Stimulated activated CD4-positive, alpha-beta T cell treated with anti-CD3 and anti-CD28 coated beads, Interleukin-12 subunit alpha, Interleukin-12 subunit beta, amount 100 ng/mL, for 24 hours (primary cell): ENCODE measurements at places on chromosomes 7 and 10.

DNA sequence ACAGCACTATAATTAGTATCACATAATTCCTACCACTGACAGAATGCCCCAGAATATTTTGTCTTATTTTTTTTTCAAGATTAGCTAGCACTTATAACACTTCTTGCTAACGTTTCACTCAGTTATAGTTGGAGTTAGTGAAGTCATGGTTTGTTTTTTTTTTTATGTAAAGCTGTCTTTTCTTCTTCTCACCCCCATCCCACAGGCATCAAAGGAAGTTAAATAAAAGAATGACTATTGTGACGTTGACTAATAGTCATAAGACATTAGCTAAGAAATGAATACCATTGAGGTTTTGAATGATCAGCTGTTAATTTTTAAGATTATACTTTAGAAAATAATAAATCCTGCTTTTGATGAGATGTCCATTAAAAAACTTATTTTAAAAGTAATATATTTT, 498.3 kb downstream of the GFRA1 start:
- DNase-seq = no peak

GRCh38 chr7:102823390-102824119, 74.8 kb downstream of the FAM185A start:
- no peak for DNase-seq

- DNase-seq = no peak
These were observed 84.1 kb downstream of the SNX10 start for GRCh38 chr7:26375726-26376174.

DNA sequence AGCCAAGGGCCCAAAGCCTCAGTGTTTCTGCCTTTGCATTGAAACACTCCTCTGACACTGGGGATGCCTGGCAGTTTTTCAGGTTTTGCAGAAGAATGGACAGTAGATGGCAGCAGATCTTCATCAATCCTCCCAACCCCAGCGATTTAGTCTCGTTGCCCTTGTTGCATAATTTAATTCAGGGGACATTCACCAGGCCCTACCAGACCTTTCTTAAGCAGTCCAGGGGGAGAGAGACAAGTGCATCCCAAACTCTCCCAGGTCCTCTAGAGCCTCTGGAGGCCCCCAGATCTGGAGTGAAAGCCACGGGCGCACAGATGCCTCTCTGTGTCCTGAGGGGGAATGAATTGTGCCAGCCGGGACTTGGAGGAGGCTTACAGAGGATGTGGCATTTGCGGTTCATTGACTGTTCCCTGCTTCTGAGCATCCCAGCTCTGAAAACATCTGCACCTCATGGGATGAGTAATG, 29.6 kb downstream of the MINDY4 start:
- DNase-seq = no peak

DNA sequence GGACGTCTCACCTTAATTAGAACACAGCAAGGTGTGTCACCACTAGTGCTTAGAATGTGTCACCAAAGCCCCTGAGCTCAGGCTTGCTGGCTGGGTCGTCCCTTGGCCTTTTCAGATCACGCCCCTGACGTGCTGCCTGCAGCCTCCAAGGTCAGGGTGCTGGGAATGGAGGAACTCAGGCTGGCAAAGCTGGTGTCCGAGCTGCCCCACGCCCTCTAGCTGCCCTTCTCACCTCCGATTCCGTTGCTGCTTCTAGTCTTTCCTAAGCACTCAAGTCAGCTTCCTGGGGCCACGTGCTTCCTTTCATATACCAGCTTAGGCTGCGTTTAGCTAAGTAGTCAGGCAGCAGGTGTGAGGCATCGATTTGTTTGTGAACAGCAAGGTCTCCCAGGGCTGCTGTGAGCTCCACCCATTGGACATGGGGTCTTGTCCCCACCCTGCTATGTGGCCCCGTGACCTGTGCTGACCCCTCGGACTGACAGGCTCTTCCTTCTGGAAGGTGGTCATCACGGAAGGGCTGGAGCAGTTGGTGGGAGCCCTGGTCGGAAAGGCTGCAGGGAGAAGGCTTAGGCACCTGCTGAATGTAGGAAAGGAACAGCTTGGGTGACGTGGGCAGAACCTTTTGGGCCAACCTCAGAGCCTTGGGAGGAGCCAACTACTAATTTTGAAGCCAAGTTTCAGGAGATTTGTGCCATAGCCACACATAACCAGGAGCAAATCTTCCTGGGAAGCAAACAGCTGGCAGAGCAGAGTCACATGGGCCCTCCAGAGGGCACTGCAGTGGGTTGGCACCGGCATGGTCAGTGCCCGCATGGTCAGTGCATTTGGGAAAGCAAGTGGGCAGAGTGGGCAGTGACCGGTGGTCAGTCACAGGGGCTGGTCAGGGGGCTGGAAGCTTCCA, 28.8 kb downstream of the VIPR2 start:
- DNase-seq = no peak

GRCh38 chr10:86718556-86718955, 37.9 kb upstream of the BMPR1A start:
- DNase-seq = no peak

DNA sequence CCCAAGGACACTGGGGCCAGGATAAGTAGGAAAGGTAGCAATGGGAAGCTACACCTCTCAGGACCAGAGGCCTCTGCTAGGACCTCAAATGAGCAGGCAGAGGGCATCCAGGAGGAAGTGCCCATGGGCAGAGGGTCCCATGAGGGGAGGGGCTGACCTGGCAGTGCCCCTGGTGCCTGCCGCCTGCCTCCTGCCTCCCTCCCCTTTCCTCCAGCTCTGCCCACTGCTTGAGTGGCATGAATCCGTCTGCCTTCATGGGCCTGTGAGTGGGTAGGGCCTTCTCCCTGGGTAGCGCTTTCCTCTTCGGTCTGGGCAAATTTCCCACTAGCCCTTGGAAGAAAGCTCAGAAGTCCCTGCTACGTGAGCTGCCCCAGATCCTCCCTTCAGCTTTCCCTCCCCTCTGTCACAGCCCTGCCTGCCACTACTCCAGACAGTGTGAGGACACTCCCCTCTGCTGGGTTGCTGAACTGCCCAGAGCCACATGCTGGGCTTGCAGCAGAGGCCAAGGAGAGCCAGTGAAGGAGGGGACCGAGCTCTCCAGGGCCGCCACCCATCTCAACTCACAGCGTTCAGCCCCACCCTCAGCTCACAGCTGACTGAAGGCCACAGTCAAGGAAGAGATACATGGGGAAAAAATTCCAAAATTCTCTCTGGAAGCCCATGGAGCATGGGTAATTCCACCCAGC, 141.4 kb downstream of the ARHGAP22 start:
- DNase-seq = no peak

DNA sequence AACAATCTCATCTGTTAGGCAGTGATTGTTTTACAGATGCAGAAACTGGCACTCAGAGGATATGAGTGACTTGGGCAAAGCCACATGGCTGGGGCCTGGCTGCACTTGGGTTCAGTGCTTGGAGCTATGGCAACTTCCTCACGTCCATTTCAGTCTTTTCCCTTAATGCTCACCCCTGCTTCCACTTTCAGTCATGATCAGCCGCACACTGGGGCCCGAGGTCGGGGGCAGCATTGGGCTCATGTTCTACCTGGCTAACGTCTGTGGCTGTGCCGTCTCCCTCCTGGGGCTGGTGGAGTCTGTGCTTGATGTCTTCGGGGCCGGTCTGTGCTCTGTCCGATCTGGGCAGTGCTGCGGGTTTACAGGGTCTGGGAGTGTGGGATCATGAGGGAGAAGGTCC, 3.0 kb downstream of the SLC12A9 start:
- no peak for DNase-seq

DNA sequence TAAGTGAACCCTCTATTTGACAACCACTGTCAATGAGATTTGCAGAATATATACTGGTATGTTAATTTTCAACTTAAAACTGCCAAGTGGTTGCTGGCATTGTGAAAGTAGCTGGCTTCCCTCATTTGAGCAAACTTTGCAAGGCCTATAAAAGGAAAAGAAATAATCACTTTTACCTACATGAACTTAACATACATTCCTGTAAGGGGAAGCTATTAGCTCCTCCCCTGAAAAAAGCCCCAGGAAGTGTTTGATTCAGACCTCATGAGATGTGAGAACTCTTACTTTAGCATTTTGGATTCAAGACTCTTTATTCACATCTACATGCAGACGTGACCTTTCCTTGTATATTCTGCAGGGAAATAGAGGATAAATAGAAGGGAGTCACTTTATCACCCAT, 175.6 kb downstream of the OTUD1 start:
- no peak for DNase-seq

DNA sequence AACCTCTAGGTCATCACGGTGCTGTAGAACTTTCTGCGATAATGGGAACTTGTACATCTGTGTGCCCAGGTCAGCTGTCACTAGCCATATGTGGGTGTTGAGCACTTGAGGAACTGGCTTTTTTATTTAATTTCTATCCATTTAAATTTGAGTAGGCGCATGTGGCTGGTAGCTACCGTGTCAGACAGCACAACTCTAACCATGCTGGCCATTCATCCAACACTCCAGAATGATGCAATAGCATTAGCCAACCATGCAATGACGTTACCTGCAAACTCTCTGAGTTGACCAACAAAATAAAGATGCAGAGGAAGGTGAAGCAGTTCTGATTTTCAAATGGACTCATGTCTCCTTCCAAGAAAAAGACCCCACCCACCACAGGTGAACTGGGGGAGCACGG, 24.4 kb upstream of the CHST15 start:
- no peak for DNase-seq

DNA sequence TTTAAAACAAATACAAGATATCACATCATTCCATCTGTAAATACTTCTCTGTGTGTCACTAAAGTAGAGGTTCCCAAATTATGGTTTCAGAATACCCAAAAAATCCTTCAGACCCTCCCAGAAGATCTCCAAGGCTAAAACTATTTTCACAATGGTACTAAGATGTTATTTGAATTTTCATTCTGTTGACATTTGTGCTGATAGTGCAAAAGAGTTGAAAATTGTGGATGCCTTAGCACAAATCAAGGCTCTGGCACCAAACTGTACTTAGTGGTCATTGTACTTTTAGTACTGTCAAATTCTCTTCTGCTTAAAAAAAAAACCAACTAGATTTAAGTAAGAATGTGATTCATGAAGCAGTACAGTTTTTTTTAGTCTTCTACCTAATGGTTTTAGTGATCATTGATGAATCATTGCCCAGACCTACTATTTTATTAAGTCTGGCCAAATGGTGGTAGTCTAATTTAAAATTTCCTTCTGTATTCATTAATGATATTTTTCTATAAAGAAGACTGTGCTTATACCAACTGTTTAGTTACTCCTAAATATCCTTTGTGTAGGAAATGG, 50.5 kb downstream of the TPST1 start:
- no peak for DNase-seq

- no peak for DNase-seq
These were observed 269.1 kb downstream of the GATA3 start for GRCh38 chr10:8323428-8324054.

DNA sequence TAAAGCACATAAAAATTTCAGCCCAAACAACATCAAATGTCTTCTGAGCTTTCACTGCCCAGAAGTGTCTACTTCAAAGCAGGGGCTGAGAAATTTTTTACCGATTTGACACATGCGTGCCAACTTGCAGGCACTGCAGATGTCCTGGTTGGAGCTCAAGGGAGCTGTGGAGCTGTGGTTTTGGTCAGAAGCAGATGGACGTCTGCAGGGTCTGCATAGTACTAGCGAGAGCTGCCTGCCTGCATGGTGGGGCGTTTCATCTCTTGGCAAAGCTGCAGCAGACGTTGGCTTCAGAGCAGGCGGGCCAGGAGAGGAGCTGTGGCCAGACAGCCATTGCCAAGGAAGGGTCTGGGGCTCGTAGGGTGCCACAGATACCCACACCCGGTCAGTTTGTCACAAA, 296.7 kb downstream of the GLRX3 start:
- DNase-seq = no peak

- no peak for DNase-seq
These were observed 63.3 kb downstream of the CTTNBP2 start for GRCh38 chr7:117809958-117810357.

DNA sequence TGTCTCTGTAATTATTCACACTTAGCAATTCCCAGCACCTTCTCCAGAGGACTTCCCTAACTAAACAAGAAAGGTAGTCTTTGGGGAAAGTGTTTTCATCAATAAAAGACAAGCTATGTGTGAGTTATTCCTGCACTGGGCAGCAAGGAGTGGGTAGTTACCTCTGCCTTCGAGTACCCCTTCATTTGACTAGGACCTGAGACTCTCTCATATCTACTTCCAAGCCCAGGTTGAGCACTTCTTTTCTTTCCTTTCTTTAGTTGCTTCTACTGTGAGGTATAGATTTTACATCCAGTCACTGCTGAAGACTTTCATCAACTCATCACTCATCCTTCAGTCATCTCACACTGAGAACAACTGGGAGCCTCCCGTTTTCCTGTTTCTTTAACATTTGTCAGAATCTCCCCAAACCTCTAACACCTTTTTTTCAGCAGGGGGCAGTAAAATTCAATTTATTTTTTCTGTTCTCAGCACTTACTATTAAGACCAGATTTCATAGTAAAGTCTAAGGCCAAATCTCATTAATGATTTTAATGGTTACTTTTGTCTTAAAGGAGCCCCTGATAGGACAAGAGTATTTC, 80.1 kb upstream of the PRSS1 start:
- no peak for DNase-seq

DNA sequence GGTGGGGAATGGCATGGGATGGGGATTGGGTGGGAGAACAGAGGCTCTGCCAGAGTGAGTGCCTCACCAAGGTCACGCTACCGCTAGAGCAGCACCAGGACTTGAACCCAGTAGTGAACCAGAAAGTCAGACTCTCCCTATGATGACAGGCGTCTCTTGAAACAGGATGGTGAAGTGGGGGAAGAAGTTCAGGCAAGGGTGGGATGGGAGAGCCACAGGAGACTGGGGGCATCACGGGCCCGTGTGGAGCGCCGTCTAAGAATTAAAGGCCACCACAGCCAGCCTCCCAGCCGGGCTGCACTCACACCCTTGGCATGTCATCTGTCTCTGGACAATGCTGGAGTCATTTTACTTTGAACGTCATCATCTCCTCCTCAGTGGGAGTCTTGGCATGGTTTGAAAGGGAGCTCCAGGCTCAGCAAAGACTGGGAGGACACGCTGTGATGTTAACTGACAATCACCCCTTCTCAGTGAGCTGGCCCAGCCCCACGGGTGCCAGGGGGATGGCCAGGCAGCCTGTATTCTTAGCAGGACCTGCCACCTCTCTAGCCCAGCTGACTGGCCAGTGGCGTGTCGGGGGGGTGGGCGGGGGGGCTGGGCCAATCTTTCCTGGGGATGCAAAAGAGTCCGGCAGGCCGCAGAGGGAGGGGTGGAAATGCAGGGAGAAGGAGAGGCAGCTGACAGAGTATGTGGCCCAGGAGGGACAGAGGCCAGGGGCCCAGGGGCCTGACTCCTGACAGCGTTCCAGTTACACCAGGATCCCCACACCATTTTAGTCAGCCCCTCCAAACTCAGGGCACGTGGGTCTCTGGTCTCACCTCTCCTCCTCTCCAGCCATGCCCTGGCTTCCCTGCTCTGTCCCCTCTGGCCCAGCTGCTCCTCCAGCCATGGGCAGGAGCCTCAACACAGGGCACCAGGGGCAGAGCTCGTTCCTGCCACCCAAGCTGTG, 96.2 kb downstream of the VOPP1 start:
- no peak for DNase-seq

- DNase-seq = no peak
These were observed 1033.1 kb downstream of the NRG3 start for GRCh38 chr10:82908096-82908495.

GRCh38 chr7:7335215-7335614, 152.9 kb downstream of the C1GALT1 start:
- no peak for DNase-seq
